ENCODE measurements at places on chromosomes 4 and X.

GRCh38 chr4:176137631-176138030 is 57.8 kb downstream of the SPATA4 start:
- no peak for DNase-seq

- no peak for DNase-seq
Observed at GRCh38 chr4:100367451-100367850, 150.4 kb downstream of the EMCN start.

DNA sequence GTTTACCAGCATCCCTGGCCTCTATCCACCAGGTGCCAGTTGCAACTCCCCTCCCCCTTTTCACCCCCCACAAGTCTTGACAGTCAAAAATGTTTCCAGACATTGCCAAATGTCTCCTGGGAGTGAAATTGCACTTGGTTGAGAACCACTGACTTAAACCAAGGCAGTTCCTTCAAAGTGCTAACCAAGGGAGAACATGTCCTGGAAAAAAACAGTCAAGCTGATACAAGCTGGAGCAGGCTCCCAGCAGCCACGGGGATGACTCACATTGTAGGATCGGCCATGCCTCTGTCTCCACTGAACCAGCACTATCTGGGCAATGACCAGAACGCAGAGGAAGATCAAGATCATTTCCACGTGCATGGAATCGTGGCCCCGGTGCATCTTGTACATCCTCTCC is 11.4 kb downstream of the RNF175 start:
- DNase-seq, result no peak

GRCh38 chrX:118058924-118059323 is 57.7 kb downstream of the KLHL13 start:
- DNase-seq, result no peak

DNA sequence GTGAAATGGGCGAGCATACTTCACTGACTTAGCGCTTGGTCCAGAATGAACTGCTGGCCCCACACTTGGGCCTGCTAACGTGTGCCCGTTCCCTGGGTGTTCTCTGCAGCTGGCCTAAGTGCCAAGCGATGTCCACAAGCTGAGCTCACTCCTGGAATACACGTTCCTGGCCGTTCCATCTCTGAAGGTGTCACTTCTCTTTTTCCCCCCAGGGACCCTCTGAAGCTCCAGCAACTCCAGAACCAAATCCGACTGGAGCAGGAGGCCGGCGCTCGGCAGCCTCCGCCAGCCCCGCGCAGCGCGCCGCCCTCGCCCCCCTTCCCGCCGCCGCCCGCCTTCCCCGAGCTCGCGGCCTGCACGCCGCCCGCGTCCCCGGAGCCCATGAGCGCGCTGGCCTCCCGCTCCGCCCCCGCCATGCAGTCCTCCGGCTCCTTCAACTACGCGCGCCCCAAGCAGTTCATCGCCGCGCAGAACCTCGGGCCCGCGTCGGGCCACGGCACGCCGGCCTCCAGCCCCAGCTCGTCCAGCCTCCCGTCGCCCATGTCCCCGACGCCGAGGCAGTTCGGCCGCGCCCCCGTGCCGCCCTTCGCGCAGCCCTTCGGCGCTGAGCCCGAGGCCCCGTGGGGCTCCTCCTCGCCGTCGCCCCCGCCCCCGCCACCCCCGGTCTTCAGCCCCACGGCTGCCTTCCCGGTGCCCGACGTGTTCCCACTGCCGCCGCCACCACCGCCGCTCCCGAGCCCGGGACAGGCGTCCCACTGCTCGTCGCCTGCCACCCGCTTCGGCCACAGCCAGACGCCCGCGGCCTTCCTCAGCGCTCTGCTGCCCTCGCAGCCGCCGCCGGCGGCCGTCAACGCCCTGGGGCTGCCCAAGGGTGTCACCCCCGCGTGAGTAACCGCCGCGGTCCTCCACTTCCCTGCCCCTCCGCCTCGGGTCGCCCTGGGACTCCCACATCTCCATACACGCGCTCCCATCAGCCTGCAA is 132.3 kb downstream of the CBR4 start:
- no peak for DNase-seq
